CD4-positive, alpha-beta memory T cell (primary cell): ENCODE measurements at places on chromosomes 5 and 9. TPM values are rescaled to one million over a fixed set of nuclear protein-coding genes. Genes with fewer than 3 reads are reported as not detected.

NR4A3 gene
- 0.17 TPM for polyA plus RNA-seq

DNA sequence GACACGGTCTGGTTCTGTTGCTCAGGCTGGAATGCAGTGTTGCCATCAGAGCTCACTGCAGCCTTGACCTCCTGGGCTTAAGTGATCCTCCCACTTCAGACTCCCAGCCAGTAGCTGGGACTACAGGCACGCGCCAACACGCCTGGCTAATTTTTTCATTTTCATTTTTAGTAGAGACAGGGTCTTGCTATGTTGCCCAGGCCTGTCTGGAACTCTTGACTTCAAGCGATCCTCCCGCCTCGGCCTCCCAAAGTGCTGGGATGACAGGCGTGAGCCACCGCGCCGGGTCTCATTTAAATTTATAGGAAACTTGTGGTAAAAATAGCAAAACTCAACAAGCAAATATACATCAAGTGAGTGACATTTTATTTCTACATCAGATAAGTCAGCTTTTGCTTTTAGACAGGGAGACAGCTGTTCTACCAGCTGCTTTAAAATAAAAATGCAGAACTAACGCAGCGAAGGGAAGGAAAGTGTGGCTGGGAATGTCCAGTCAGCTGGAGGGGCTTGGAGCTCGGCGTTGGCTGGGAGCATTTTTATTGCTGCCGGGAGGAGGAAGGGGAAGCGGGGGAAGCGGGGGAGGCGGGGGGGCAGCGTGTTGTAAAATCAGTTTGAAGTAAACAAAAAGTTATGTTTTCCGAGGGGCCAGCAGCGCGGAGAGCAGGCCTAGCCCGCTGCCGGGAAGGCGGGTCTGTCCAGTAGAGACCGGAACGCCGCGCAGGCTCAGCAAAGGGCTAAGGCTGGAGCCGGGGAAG lies 707 bp upstream of the ZFYVE16 start:
- no peak for DNase-seq

- DNase-seq: no peak
Observed at GRCh38 chr5:57032151-57032551, 80.2 kb upstream of the MIER3 start.

DNA sequence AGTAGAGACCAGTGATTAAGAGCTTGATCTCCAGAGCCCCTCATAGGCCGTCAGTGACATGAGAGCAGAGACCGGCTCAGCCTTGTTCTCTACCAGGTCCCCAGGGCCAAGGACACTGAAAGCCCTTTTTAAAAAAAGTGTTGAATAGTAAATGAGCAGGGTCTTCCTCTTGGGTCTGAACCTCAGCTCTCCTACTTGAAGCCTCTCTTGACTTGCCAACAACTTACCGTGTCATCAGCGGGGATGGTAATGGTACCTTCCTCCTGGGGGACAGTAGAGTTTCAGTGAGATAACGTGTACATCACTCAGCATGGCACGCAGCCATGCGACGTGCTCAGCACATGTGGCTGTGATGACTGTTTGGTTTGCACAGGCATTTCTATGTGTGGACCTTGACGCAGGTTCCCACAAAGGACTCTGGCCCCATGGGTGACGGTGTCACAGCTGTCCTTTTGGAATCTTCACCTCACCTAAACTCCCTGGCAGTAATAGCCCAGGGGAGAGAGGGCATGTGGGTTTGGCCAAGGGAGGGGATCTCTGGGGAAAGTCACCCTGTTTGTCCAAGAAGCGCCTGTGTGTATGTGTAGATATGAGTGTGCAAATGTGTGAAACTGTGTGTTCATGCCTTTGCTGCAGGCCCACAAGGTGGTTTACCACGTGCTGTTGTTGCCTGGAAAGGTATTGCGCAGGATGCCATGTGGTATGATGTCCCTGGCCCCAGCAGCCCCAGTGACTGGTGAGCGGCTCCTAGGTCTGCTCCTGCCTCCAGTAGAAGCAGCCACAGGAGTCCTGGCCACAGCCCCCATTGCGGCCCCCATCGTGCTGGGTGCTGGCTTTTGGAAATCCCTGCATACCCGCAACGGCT lies 18.7 kb downstream of the ERGIC1 start:
- DNase-seq: no peak

GRCh38 chr5:75690669-75691068 lies 26.6 kb downstream of the POC5 start:
- DNase-seq: no peak

GRCh38 chr5:36236801-36237200 lies 4.9 kb downstream of the NADK2 start:
- DNase-seq: no peak

GRCh38 chr5:119396030-119396664 lies 40.3 kb downstream of the TNFAIP8 start:
- no peak for DNase-seq

- DNase-seq: no peak
Observed at GRCh38 chr5:160326981-160327380, 14.6 kb upstream of the CCNJL start.

DNA sequence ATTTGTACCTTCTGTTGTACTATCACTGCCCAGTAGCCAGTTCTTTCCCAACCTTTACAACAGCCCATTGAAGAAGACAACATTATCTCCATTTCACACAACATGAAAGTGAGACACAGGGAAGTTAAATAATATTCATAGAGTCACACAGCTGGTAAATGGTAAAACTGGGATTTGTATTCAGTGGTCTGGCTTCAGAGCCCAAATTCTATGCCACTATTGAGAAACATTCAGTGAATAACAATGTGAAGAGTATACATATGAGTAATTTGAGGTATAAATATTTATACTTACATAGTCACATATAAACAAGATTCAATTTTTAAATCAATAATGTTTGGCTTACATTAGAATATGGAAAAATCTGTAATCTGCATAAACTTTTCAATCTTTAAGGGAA lies 13.8 kb downstream of the SMIM15 start:
- DNase-seq: no peak

DNA sequence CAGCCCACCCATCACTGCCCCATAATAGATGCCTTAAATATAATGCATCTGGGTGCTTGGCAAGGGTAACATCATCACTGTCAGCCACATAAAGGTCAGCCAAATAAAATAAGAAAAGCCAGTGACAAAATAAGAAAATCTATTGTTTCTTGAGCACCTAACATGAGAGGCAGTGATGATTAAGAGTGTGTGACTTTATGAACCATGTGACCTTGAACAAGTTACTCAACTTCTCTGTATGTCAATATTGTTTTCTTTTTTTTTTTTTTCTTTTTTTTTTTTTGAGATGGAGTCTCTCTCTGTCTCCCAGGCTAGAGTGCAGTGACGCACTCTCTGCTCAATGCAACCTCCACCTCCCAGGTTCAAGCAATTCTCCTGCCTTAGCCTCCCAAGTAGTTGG lies 98.7 kb downstream of the CDK5RAP2 start:
- no peak for DNase-seq

- DNase-seq: no peak
Observed at GRCh38 chr5:164256351-164256750, 750.9 kb downstream of the MAT2B start.

TIFAB gene
- not detected for polyA plus RNA-seq

- no peak for DNase-seq
Observed at GRCh38 chr9:107707915-107708441, 218.4 kb upstream of the KLF4 start.

APBB3 gene
- 2.1 TPM for polyA plus RNA-seq

DNA sequence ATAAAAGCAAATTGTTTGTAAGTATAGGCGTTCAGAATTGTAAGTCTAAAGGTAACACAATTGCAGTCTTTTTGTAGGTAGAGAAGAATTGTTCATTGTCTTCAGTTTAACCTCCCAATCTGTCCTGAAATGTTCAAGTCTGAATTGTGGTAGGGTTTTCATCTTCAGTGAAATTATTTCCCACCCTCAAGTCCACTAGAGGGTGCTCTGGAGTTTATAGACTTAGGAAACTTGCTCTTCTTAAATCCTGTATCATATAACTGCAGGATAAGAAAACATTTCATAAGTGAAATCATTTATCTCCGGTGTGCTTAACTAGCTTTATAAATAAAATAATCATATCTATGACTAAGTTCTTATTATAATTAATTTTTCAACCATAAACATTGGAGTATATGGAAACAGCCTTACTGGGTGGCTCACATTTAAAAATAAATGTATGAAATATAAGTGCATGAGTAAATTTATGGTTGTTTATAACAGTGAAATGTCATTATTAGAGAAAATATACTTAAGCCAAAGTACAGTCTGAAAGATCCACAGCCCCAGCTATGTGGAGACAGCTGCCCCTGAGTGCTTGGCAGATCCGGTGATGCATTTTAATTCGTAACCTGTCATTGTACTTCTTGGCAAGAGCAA lies 182.4 kb upstream of the OTULINL start:
- DNase-seq: peak; percentile 44

DNA sequence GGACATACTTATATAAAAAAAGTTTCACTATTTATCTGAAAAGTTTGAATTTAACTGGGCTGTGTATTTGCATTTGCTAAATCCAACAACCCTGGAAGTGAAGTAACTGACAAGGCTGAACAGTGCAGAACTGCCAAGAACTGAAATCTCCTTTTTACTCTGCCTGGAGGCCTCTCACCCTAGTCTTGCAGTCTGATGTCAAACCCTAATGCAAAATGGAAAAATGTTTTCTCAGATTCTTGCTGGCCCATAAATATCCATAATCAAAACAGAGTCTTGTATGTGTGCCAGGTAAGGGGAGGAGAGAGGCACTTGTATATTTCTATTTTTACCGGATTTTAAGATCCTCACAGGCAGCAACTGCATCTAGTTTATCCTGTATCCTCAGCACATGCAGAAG lies 432.7 kb upstream of the KLF4 start:
- no peak for DNase-seq

DNA sequence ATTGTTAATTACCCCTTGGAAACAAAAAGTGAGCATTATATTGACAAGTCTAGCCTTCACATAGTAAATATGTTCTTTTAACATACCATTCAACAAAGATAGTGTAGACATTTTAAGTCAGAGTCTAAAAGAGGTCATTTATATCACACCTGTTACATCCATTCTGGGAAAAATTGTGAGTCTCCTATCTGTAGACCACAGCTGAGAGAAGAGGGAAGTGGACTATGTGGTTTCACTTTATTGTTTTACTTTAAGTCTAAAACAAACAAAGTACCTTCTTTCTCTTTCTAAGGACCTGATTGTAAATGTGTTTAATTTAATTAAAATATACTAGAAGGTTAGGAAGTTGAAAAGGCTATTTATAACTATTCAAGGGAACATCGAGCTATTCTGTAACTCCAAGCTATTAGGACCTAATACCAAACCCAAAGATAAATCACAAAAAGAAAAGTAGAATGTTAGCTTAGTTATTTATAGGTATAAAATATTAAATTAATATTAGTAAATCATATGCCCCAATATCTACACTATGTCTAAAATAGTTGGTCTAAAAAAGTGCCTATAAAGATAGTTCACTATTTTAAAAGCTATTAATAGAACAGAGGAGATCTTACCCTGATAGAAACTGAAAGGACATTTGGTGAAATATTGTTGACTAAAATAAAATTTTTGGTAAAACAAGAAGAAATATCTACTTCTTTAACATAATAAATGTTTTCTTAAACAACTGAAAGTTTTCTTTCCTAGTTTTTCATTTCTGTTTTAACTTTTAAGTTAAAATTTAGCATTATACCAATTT lies 134.9 kb downstream of the TMEM167A start:
- no peak for DNase-seq

DNA sequence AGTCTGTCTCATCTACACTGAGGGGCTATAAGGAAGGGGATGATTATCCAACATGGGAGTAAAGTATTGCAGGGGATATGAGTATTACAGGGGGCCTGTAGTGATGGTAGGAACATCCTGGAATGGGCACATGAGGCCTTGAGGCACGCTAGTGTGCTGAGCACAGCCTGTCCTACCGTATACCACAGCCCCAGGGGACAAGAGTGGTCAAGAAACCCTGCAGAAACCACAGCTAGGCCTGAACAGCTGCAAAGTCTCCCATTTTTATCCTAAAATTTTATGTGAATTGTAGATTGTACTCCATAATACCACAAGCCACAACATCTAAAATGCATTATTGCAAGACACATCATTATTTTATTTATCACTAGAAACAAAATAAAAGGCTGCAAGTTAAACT lies 136.3 kb upstream of the ASTN2 start:
- no peak for DNase-seq

DNA sequence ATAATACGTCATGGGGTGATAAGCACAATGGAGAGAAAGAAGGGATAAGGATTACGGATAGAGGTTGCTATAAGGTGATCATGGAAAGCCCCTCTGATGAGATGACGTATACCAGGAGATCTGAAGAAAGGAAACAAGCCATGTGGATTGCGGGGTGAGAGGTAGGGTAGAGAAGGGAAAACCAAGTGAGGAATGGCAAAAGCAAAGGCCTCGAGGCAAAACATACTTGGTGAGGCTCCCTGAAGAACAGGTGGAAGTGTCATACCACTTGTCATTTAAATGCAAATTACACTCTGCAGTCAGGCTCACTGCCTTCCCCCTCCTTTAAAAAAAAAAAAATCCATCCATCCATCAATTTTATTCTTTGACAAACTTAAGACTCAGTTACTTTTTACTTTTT lies 420.8 kb downstream of the RAB3C start:
- DNase-seq: no peak

DNA sequence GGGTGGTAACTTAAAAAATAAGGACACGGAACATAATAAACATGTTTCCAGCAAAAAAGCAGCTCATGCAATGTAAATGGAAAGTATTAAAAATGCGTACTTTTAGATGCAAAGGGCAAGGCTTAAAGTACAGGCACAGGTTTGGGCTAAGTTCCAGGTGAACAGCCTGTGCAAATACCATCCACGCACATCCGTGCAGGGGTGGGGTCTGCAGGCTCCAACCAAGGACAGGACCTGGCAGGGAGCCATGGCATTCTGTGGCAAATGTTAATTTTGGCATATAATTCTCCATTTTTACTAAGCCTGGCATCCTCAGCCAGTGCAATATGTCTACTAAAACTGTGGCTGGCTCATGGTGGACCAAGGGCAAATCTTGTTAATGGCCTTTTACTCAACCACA lies 365.8 kb upstream of the DAP start:
- no peak for DNase-seq

DNA sequence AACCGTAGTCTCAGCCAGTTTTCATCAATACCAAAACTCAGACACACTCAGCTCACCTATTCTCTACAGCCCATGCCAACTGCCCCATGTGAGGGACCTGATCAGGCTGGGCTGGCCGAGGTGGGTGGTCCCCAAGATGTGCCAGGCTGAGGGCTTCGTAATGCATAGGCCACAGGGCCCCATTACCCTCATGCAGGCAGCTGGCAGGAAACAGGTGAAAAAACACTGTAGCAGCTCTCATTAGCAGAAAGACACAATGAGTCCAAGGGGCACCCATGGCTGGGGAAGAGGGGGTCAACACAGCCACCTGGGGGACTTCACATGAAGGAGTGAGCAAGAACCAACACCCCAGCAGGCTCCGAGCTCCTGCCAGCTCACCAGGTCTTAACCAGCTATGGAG lies 8.2 kb downstream of the IPPK start:
- DNase-seq: no peak
